T-cell (primary cell): ENCODE measurements at places on chromosomes 2 and 18.

- no peak for DNase-seq
Measured at GRCh38 chr18:5413447-5413846, 117.9 kb upstream of the ZBTB14 start.

GRCh38 chr18:71371951-71372605 lies 1083.2 kb downstream of the SOCS6 start:
- DNase-seq, result no peak

DNA sequence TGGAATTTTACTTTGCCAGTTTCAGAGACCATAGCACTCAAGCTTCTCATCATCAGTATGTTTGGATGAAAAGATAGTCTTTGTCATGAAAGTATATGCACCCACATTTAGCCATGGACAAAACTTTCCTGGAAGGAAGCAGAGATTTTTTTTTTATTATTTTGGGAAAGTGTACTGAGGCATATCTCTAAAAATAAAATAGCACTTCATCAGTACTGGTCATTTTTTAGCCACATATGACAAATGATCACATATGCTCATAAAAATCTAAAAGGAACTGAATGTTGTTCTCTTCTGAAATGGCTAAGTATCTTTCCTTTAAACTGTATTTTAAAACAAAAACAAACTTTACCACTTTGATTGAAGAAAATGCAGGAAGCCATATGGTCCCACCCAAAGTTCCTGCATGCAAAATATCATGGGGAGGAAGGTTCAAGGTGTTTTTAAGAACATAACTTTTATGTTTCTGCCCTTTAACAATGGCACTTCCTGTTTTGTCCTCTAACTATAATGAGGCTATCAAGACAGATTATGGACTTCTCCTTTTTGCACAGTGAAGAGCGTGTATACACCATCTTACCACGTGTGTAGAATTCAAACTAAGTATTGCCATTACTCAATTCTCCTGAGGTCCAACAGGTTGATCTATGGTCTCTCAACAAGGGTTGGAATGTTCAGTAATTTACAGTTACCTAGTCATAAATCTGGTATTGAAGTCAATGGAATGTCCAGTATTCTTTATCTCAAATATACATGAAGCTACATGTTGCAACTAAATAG lies 77.1 kb upstream of the SLC39A10 start:
- DNase-seq, result no peak

- DNase-seq, result no peak
Measured at GRCh38 chr2:47300081-47300480, 102.9 kb upstream of the MSH2 start.

DNA sequence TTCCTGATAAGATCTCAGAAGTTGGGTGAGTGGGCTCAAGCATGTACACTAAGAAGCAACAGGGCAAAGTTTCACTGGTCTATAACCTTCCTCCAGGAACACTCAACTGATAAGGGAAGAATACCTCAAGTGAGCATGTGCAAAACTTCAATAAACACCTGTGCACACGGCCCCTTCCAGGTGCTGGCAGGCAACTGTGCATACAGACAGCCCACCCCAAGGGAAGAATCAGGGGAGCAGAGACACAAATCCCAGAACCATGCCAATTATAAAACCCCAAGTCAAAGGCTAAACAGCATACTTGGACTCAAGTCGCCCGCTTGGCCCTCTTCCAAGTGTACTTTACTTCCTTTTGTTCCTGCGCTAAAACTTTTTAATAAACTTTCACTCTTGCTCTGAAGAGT lies 85.9 kb upstream of the RTN4 start:
- DNase-seq, result no peak

DNA sequence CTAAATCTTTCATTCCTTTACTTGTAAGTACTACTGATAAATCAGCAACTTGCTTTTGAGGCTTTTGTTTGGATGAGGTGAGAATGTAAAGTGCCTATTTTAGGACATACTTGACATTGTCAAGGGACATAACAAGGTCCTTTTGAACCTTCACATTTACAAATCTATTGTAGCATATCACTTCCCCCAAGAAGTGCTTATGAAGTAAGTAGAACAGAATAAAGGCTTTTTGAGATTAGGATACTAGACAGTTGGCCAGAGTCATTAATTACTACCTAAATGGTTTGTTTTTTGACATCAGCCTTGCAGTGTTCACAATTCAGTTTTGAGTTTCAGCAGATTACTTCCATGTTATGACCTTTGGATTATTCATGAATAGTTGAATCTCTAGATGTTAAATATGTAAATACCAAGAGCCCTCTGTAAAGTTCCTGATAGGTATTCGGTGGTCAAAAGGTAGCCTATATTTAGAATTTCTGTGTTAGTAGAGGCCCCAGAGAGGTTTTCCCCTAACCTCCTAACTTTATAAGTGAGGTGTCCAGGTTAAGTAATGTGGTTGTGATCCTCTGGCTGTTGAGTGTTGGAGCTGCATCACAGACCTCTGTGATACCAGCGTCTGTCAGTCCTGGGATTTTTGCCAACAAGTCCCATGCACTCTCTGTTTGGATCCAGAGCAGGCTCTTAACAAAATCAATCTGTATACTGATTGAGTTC lies 67.2 kb downstream of the LCLAT1 start:
- DNase-seq, result no peak

DNA sequence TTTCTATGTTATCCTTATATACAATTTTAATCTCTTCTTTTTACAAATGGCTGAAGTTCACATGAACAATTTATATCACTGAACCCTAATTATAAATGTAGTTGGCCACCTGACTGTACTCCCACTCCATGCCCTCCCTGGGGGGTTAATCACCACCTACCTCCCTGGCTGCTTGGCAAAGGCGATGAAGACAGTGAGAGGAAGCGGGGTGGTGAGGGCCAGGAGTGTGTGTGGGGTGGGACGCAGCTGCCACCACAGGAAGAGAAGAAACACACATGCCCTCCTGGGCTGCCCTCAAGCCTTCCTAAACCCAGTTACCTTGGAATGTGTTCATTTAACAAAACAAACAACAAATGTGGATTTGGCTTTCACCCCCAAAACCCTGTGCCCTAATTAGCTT lies 87.0 kb upstream of the REV1 start:
- no peak for DNase-seq
